GM23338 (cell line): ENCODE measurements at places on chromosomes 1 and 21. TPM values are rescaled to one million over a fixed set of nuclear protein-coding genes. Genes with fewer than 3 reads are reported as not detected.

S100A2 gene
- total RNA-seq, result 0.66 TPM in 1 of 2 replicates, not detected in the other

RCOR3 gene
- total RNA-seq, result 26.2 and 30.5 TPM in 2 replicates

CHTOP gene
- total RNA-seq, result 68.9 and 73.4 TPM in 2 replicates

SDC3 gene
- 22.4 and 29.7 TPM in 2 replicates for total RNA-seq

F13B gene
- total RNA-seq, result not detected in 2 replicates

FMOD gene
- total RNA-seq, result 0.31 and 1.3 TPM in 2 replicates

CLCA4 gene
- not detected in 2 replicates for total RNA-seq

C1QC gene
- not detected in 2 replicates for total RNA-seq

NENF gene
- total RNA-seq, result 22.0 and 27.6 TPM in 2 replicates
